ENCODE measurements at places on chromosomes 7 and 10.

DNA sequence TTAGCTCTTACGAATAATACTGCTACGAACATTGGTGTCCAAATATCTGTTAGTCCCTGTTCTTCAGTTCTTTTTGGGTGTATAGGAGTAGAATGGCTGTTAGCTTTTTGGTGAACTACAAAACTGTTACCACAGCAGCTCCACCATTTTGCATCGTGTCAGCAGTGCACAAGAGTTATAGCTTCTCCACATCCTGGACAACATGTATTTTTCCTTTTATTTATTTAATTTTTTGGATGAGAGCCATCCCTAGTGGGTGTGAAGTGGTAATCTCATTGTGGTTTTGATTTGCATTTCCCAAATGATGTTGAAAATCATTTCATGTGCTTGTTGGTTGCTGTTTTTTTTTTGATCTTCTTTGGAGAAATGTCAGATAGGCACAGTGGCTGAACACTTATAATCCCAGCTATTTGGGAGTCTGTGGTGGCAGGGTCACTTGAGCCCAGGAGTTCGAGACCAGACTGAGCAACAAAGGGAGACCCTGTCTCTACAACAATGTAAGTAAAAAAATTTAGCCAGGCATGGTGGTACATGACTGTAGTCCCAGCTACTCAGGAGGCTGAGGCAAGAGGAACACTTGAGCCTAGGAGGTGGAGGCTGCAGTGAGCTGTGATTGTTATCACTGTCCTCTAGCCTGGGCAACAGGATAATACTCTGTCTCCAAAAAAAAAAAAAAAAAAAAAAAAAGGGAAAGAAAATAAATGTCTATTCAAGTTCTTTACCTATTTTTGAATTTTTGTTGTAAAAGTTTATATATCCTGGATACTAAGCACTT is 31.7 kb downstream of the TRIM24 start:
- no peak for DNase-seq

- DNase-seq: no peak
Observed at GRCh38 chr7:107405559-107405958, 64.3 kb upstream of the GPR22 start.

DNA sequence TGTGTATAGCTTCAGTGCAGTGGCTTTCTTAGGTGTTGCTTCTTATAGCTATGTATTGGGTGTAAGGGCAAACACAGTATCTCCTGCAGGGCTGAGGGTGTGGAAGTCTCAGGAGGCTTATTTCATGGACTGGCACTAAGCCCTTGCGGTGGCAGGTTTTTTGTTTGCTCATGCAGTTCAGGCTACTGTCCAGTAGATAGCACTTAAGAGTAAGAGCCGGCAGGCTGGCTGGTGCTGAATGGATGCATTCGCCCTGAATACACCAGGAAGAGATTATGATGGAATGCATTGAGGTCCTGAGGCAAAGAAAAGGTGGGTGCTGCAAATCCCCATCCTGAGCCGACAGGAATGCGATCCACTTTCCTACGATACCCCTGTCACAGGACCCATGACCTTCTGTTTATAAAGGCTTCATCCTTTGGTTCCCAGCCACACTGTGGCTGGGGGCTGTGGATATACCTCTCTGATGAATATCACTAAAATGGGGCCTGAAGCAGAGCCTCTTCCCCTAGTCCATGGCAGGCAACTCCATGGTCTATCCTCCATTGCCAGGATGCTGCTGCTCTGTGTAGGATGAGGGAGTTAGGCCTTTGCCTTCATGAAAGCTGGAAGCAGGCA is 44.9 kb downstream of the ANXA8 start:
- no peak for DNase-seq

GRCh38 chr7:127504715-127505114 is 80.7 kb downstream of the GCC1 start:
- DNase-seq: no peak

DNA sequence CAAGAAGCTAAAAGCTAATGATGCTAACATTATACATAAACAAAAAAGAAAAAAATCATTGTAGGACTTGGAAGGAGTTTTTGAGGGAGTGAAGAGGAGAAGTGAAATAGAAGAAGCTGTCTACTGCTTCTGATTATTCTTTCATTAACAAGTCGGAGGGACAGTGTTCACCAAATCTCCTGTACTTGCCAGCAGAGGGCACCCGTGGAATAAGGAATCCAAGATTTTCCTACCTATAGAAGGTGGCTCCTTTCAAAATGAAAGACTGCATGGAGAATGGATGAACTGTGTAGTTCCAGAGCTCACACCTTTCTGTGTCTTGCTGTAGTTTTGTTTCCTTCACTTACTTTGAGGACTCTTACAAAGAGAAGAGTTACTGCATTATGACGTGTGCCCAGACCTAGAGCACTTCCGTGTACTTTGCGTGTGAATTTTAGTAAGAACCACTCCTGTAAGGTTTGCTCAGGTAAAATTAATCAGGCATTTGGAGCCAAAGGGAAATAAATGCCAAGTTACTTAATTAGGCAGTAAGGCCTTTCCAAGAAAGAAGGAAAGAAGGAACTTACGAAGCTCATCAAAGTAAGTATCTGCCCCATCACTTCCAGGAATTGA is 145.1 kb downstream of the SEMA3D start:
- DNase-seq: no peak

DNA sequence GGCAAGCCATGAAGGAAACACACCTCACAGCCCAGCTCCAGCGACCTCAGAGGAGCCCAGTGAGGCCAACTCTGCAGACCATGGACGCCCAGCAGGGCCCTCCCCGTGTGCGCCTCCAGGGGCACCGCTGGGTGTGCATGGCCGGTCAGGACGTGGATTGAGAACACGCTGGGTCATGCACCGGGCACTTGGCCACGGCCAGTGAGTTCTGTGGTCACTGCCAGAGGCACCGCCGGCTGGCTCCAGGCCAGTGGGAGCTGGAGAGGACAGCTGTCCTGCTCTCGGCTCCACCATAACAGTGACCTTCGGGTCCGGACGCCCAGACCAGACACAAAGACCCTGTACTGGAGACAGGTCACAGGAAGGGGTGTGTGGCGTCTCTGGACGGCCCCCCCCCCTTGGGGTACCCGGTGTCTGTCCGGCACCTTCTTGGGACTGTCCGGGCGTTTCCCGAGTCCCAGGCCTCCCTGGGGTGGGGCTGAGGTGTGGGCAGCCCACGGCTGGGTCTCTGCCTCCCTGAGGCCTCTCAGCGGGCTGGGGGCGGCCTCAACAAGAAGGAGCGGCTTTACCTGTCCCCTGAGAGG is 50.4 kb upstream of the NKX6-2 start:
- DNase-seq: no peak

- DNase-seq: no peak
Observed at GRCh38 chr10:67668448-67668847, 27.5 kb downstream of the CTNNA3 start.

DNA sequence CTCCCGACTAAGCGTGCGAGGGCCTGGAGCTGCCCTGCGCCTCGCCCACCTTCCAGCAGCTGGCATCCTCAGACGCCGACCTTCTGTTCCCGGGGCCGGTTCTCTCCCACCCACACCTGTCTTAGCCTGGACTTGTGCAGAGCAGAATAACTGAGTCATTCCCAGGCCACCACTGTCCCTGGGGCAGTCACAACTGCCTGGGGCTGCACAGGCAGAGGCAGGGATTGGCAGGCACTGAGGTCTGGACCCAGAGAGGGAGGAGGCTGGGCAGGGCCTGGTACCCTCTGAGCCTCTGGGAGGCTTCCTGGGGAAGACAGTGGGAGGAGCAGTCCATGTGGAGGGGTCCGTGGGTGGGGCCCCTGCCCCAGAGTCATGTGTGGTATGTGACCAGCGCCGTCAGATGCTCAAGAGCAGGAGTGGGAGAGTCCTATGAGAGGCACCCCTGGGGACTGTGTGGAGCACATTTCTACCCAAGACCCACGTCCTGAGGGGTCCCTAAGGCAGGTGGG is 74.3 kb downstream of the NKX6-2 start:
- DNase-seq: no peak

DNA sequence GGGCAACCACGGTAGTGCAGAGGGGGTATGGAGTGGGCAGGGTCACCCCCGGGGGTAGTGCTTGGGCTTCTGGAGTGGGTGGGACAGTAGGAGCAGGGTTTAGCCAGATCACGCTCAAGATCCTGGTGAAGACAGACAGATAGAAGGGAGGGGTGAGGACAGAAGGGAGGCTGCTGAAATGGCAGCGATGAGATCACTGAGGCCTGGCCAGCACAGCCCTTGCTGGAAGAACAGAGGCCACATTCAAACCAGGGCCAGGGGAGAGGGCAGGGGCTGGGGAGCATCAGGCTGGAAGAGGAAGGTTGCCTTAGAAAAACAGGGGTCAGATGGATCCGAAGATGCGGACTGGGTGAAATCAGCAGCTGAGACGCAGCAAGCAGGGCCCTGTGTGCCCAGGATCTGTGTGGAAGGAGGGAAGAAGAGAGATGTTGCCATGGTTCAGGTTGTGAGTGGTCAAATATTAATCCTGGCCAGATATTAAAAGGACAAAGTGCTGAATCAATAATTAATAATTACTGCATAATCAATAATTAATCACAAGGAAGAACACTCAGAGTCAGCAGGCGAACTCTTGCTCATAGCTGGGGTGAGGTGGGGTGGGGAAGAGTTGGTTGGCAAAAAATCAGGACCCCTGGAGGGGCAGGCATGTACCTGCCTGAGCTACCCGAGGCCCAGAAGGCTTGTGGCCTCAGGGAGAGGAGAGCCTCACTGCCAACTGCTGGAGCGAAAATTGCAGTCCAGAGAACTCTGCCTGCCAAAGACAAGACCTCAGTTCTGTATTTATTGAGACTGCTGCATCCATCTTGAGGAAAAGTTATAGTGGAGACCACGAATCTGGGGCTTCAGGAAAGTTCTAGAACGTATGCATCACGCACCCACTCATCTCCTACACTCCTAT is 105.7 kb downstream of the GRB10 start:
- no peak for DNase-seq
